Fibroblast of the aortic adventitia (primary cell): ENCODE measurements at places on chromosomes 12 and 14. TPM values are rescaled to one million over a fixed set of nuclear protein-coding genes. Genes with fewer than 3 reads are reported as not detected.

Gene TGFB3
- 9.9 and 15.2 TPM in 2 replicates for total RNA-seq

Gene MRPL51
- total RNA-seq: 113 and 167 TPM in 2 replicates

Gene SYCP3
- 0.18 and 0.82 TPM in 2 replicates for total RNA-seq

Gene PTGER2
- total RNA-seq: 1.6 and 50.1 TPM in 2 replicates

Gene ZNF219
- total RNA-seq: 5.9 and 22.4 TPM in 2 replicates

Gene TEX22
- 0.27 and 1.5 TPM in 2 replicates for total RNA-seq

Gene KRT83
- total RNA-seq: not detected in 2 replicates

Gene PSMC1
- 120 and 154 TPM in 2 replicates for total RNA-seq

Gene KRT2
- not detected in 2 replicates for total RNA-seq

Gene VRTN
- total RNA-seq: not detected in 2 replicates

Gene C3AR1
- total RNA-seq: 0.18 TPM in 1 of 2 replicates, not detected in the other

Gene CFAP251
- 2.3 and 8.8 TPM in 2 replicates for total RNA-seq

Gene CMKLR1
- total RNA-seq: 0.54 TPM in 1 of 2 replicates, not detected in the other

Gene CCDC198
- not detected in 2 replicates for total RNA-seq

Gene CD163L1
- total RNA-seq: 0.08 and 0.36 TPM in 2 replicates

Gene NOPCHAP1
- 4.0 and 5.5 TPM in 2 replicates for total RNA-seq
